ENCODE measurements at places on chromosomes 11 and 22. TPM values are rescaled to one million over a fixed set of nuclear protein-coding genes. Genes with fewer than 3 reads are reported as not detected.

GSTT2B gene
- 28.8 TPM for polyA plus RNA-seq

MFNG gene
- polyA plus RNA-seq = 6.4 TPM

USP2 gene
- polyA plus RNA-seq = 44.1 TPM

C11orf16 gene
- not detected for polyA plus RNA-seq

RGL4 gene
- polyA plus RNA-seq = 1.5 TPM

SCGB1D2 gene
- not detected for polyA plus RNA-seq

HYLS1 gene
- 4.8 TPM for polyA plus RNA-seq

C11orf91 gene
- not detected for polyA plus RNA-seq

OPCML gene
- 0.21 TPM for polyA plus RNA-seq

PHOX2A gene
- polyA plus RNA-seq = not detected

TSKU gene
- polyA plus RNA-seq = 33.6 TPM

RAG1 gene
- 1.3 TPM for polyA plus RNA-seq

NEFH gene
- 2.0 TPM for polyA plus RNA-seq

OR2AG2 gene
- polyA plus RNA-seq = 0.28 TPM

PPME1 gene
- 109 TPM for polyA plus RNA-seq

ALX4 gene
- not detected for polyA plus RNA-seq

OR5P2 gene
- not detected for polyA plus RNA-seq

CSRP3 gene
- 869 TPM for polyA plus RNA-seq

GP1BB gene
- polyA plus RNA-seq = 83.2 TPM

OR8D4 gene
- polyA plus RNA-seq = not detected

CXCR5 gene
- polyA plus RNA-seq = not detected

PPFIBP2 gene
- polyA plus RNA-seq = 17.3 TPM

MRGPRX1 gene
- polyA plus RNA-seq = not detected

TCF20 gene
- 5.7 TPM for polyA plus RNA-seq

PAMR1 gene
- 0.15 TPM for polyA plus RNA-seq

SLN gene
- polyA plus RNA-seq = 3.1 TPM

MPEG1 gene
- polyA plus RNA-seq = not detected

DGAT2 gene
- polyA plus RNA-seq = 23.7 TPM

CSNK2A3 gene
- polyA plus RNA-seq = 0.49 TPM

MUC2 gene
- not detected for polyA plus RNA-seq

PSMC3 gene
- polyA plus RNA-seq = 161 TPM

RRM1 gene
- polyA plus RNA-seq = 52.9 TPM

SLC22A8 gene
- 0.22 TPM for polyA plus RNA-seq

HPX gene
- polyA plus RNA-seq = 2.3 TPM

C1QTNF5 gene
- polyA plus RNA-seq = 5.8 TPM

PRG3 gene
- not detected for polyA plus RNA-seq

SULT4A1 gene
- 3.7 TPM for polyA plus RNA-seq

MS4A12 gene
- polyA plus RNA-seq = not detected

XBP1 gene
- 115 TPM for polyA plus RNA-seq

CARD18 gene
- polyA plus RNA-seq = 0.50 TPM

PTPRCAP gene
- 2.5 TPM for polyA plus RNA-seq

CDKN1C gene
- 96.7 TPM for polyA plus RNA-seq

FOLR2 gene
- not detected for polyA plus RNA-seq

IZUMO1R gene
- polyA plus RNA-seq = not detected

DUSP18 gene
- 16.2 TPM for polyA plus RNA-seq

VSIG2 gene
- polyA plus RNA-seq = not detected

CALCB gene
- polyA plus RNA-seq = 0.81 TPM

C11orf87 gene
- polyA plus RNA-seq = 1.1 TPM

POU2F3 gene
- polyA plus RNA-seq = 0.40 TPM

All from cardiac muscle cell (in vitro differentiated cells and primary cell).